ENCODE measurements at places on chromosomes 1 and 21. TPM values are rescaled to one million over a fixed set of nuclear protein-coding genes. Genes with fewer than 3 reads are reported as not detected.

Gene SLAMF9
- total RNA-seq: 0.25 TPM

Gene NID1
- 65.3 TPM for total RNA-seq

- H3K27ac ChIP-seq: no peak overlapping the region
- no peak for DNase-seq
- H3K4me3 ChIP-seq: no peak overlapping the region
- no peaks in the 10 kb centered on the region for H3K27me3 ChIP-seq
Measured at GRCh38 chr21:22649246-22649645, 1651.0 kb downstream of the NCAM2 start.

- H3K36me3 ChIP-seq: no peaks in the 10 kb centered on the region
- H3K27me3 ChIP-seq: no peaks in the 10 kb centered on the region
- H3K4me1 ChIP-seq: peaks cover 5% of the 10 kb centered on the region
Measured at GRCh38 chr1:43232482-43232881, 37.3 kb upstream of the TMEM125 start.

Gene PROX1
- 101 TPM for total RNA-seq

Gene CBR1
- total RNA-seq: 200 TPM

DNA sequence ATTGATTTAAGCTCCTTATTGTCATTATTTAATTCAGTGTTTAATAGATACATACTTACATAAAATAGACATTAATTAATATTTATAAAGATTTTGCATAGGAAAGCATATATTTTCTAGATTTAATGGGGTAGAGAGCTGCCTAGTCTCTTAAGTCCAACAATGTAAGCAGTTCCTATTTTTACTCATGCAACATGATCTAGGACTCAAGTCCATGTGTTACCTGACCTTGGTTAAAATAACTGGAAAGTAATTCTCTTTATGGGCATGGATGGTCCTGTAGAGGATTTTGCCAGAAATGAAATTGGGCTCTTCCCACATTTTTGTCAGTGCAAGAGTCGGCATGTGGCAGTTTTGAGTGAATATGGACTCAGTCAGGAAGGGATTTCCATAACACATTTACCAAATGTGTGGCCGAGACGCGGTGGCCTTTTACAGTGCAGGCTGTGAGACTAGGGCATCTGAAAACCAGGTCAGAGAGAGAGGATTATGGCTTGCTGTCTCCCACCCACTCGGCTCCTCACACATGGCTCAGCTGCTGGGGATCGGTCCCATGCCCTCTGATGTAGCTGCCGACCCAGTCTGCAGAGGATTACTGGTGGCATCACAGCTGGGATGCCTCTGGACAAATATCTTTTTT lies 6.2 kb upstream of the KIF1B start:
- H3K36me3 ChIP-seq: no peaks in the 10 kb centered on the region
- DNase-seq: no peak
- no peak overlapping the region for H3K27ac ChIP-seq
- H3K4me1 ChIP-seq: no peaks in the 10 kb centered on the region
- H3K27me3 ChIP-seq: no peaks in the 10 kb centered on the region
- H3K4me3 ChIP-seq: no peak overlapping the region

DNA sequence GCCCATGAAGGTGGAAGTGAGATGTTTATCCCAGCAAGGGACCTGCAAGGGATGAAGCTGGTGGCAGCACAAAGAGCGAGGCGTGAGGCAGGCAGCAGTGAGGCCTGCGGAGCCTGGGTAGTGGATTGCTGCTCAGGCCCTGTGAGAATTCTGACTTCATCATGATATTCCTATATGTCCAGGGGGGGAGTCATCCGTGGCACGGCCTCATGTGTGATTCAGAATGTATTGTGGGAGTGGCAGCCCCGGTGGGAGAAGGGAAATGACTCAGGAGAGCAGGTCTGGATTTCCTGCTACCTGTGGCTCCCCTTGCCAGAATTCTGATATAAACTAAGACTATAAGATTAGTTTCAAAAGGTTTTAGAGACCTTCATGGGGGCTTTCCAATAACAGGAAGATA lies 240.9 kb downstream of the CAMTA1 start:
- H3K4me1 ChIP-seq: no peaks in the 10 kb centered on the region
- H3K27ac ChIP-seq: no peak overlapping the region
- H3K36me3 ChIP-seq: no peaks in the 10 kb centered on the region
- H3K4me3 ChIP-seq: no peak overlapping the region
- no peak for DNase-seq

Gene RIPK4
- 9.9 TPM for total RNA-seq

Gene TRNP1
- 1.3 TPM for total RNA-seq

Gene RIMS3
- 2.2 TPM for total RNA-seq

- H3K4me3 ChIP-seq: no peak overlapping the region
- DNase-seq: no peak
- no peaks in the 10 kb centered on the region for H3K4me1 ChIP-seq
- H3K27ac ChIP-seq: no peak overlapping the region
- no peaks in the 10 kb centered on the region for H3K36me3 ChIP-seq
Measured at GRCh38 chr1:67724928-67725560, 40.0 kb downstream of the GADD45A start.

DNA sequence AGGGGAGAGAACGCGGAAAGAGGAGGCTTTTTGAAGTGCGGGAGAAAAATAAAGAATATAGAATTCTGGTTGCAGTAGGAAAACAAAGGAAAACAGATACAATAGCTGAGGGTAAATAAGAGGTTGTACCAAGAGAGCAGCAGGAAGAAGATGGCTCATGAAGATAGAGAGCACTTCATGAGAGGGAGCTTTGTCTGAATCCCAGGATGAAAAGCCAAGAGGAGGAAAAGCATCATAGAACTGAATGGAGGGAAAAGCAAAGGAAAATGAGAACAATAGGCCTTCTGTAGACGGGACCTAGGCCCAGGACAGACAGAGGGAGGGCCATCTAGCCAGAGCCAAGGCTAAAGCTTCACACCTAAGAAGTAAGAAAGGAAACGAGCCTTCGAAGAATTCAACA lies 49.5 kb downstream of the ATP6V1G3 start:
- H3K4me3 ChIP-seq: no peak overlapping the region
- H3K4me1 ChIP-seq: no peaks in the 10 kb centered on the region
- DNase-seq: no peak
- H3K27me3 ChIP-seq: no peaks in the 10 kb centered on the region

DNA sequence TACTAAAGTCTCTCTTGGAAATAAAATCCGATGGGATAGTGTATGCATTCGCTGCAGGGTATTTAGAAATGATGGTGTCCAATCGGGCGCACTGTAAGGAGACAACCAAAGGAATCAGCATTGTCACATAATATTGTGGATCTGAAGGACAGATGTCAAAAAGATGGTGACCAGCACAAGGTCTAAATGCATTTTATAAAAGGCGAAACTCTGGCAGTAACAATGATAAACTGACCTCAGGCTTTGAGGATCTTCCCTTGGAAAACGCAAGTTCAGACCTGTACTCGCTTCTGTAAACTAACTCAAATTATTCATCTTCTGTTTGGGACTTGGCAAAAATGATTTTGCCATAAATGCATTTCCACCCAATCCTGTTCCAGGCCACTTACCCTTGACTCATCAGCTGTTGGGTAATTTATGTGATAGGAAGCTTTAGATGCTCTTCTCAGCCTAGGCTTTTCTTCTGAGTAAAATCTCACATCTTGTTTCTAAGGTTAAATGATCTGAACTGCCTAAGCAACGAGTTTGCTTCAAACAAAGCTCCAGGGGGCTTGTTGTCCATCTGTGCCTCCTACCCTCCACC lies 33.8 kb downstream of the STPG1 start:
- no peaks in the 10 kb centered on the region for H3K27me3 ChIP-seq
- H3K27ac ChIP-seq: no peak overlapping the region
- H3K36me3 ChIP-seq: no peaks in the 10 kb centered on the region

- no peak overlapping the region for H3K27ac ChIP-seq
- H3K4me1 ChIP-seq: no peaks in the 10 kb centered on the region
- DNase-seq: no peak
- H3K4me3 ChIP-seq: no peak overlapping the region
- H3K27me3 ChIP-seq: no peaks in the 10 kb centered on the region
Measured at GRCh38 chr21:32316361-32317215, 17.9 kb downstream of the MRAP start.

Gene ATP1B1
- total RNA-seq: 53.8 TPM

- no peak overlapping the region for H3K27ac ChIP-seq
- H3K4me1 ChIP-seq: no peaks in the 10 kb centered on the region
- H3K36me3 ChIP-seq: no peaks in the 10 kb centered on the region
- no peaks in the 10 kb centered on the region for H3K27me3 ChIP-seq
- DNase-seq: no peak
Measured at GRCh38 chr1:64161357-64161941, 42.0 kb upstream of the UBE2U start.

DNA sequence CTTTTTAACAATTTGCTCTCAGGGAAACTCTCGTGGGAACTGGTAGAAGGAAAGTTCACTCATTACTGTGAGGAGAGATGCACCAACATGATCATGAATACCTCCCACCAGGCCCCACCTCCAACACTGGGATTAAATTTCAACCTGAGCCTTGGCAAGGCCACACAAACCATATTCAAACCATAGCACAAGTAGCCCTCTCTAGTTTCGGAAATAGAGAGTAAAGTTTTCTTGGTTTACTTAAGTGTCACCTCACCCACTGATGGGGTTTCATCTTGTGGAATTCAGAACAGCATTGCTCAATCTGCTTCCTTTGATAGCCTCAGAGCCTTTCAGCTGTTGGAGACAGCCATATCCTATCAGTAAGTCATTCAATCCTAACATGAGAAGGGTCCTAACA lies 25.5 kb upstream of the CCSAP start:
- peaks cover 3% of the 10 kb centered on the region for H3K27me3 ChIP-seq
- H3K27ac ChIP-seq: no peak overlapping the region
- no peaks in the 10 kb centered on the region for H3K4me1 ChIP-seq
- no peak for DNase-seq
- H3K36me3 ChIP-seq: no peaks in the 10 kb centered on the region

- no peak overlapping the region for H3K4me3 ChIP-seq
- H3K27ac ChIP-seq: no peak overlapping the region
- peaks cover 97% of the 10 kb centered on the region for H3K36me3 ChIP-seq
- no peaks in the 10 kb centered on the region for H3K4me1 ChIP-seq
Measured at GRCh38 chr1:119918301-119918700, 22.0 kb upstream of the ADAM30 start.

GRCh38 chr1:8603220-8603616 lies 214.2 kb downstream of the RERE start:
- H3K4me3 ChIP-seq: no peak overlapping the region
- DNase-seq: no peak
- no peak overlapping the region for H3K27ac ChIP-seq
- no peaks in the 10 kb centered on the region for H3K27me3 ChIP-seq

Gene FCRL6
- 0.09 TPM for total RNA-seq

Gene KCNQ4
- 0.33 TPM for total RNA-seq

Gene CACNA1E
- total RNA-seq: under 0.01 TPM

- H3K4me3 ChIP-seq: no peak overlapping the region
Measured at GRCh38 chr1:90621986-90622385, 95.1 kb downstream of the BARHL2 start.

GRCh38 chr1:9903801-9904527 lies 6.1 kb downstream of the CTNNBIP1 start:
- H3K36me3 ChIP-seq: no peaks in the 10 kb centered on the region
- H3K27me3 ChIP-seq: no peaks in the 10 kb centered on the region
- no peak overlapping the region for H3K4me3 ChIP-seq

Gene SPATA1
- 0.33 TPM for total RNA-seq

DNA sequence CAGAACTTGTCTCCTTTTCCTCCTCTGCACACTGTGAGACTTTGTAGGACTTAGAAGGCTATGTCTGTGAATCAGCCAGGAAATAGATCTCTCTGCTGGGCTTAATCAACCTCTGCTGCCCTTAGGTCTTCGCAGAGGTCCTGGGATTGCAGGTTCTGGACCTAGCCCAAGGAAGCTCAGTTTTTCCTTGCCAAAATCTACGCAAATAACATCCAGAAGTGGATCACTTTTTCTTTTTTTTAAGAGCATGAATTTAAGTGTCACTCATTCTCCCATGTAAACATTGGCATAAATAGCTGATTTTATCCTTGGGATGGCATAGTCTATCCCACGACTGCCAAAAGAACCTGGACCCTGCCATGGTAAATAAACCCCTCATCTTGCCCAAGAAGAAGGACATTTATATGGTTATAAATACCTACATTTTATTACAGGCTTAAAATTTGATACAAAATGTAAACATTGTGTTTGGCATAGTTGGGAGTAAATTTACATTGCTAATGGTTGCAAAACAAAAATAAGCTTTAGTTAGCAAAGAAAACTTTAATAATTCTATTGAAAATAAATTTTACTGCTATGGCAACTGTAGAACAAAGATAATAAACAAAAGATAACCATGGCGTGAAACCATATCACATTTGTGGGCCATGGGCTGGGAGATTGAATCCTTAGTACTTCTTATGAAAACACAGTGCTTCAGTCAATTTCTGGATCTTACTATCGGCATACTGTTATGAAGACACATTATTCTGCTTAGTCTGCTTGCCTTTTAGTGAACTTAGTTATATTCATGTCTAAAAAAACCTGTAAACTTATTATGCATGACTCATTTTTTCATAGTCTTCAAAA lies 24.5 kb upstream of the DISC1 start:
- no peak overlapping the region for H3K27ac ChIP-seq
- no peak for DNase-seq
- no peak overlapping the region for H3K4me3 ChIP-seq
- H3K4me1 ChIP-seq: peaks cover 1% of the 10 kb centered on the region
